ENCODE measurements at places on chromosomes 3 and 15. TPM values are rescaled to one million over a fixed set of nuclear protein-coding genes. Genes with fewer than 3 reads are reported as not detected.

DNA sequence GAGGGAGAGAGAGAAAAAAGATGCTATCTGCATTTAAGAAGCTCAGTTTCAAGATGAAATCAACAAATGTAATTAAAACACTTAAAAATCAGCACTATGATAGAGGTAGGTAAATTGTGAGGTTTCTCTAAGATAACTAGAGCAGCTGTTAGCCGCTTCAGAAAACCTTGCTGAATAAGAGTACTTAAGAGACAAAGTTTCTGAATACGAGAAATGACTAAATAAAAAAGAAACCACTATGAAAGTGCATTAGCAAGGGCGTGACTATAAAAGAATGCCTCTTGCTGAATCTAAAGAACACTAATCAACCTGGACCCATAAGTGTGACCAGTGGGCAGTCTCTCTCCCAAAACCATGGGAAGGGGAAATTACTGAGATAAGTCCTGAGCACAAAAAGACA, 41.8 kb downstream of the IQCB1 start:
- no peak for DNase-seq

Gene FOXL2
- total RNA-seq, result under 0.01 TPM

DNA sequence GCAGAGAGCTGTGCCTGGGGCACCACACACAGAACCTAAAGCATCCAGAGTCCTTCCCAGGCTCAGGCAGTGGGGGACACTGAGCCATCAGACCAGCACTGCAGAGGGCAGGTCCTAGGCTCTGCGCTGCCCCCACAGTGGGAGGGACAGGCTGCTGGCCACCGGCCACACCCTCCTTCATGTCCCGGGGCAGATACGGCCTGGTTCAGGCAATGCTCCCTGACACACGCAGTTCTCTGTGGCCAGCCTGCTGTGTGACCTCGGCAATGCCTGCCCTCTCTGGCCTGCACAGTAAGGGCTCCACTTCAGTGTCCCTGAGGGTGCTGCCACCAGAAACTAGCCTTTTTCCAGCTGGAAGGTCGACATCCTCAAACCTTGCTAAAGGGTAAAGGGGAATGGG, 12.4 kb downstream of the LINGO1 start:
- DNase-seq, result no peak

- DNase-seq, result no peak
These were observed 4.1 kb upstream of the HDAC11 start for GRCh38 chr3:13475871-13476590.
